ENCODE measurements at places on chromosomes 3 and 15. TPM values are rescaled to one million over a fixed set of nuclear protein-coding genes. Genes with fewer than 3 reads are reported as not detected.

The TMCC1 gene
- total RNA-seq = 68.0 TPM

The GRIP2 gene
- total RNA-seq = 2.3 TPM

DNA sequence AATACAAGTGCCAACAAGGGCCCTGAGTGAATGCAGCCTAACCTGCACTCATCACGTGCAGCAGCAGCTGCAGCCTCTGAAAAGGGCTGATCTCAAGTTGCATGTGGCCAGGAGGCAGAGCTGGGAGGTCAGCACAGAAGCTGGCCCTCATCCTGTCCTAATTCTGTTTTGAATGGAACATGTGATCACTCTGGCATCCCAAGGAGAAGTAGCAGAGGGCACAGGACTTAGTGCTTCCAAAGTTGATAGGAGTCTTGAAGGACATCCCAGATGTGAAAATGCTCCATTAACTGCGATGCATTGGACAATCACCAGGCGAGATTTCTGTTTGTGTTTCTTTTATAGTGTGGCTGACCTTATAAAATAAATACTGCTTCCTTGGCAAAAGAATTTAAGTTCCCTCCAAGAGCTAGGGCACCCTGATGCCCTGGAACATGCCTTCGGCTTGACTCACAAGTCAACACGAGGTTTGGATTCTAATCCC is 31.6 kb upstream of the STAG1 start:
- DNase-seq = no peak

- no peak for DNase-seq
These were observed 159.3 kb upstream of the C2CD4B start for GRCh38 chr15:62324382-62324781.

- DNase-seq = no peak
These were observed 88.0 kb upstream of the IQSEC1 start for GRCh38 chr3:13161021-13161759.
